ENCODE measurements at places on chromosomes 6 and 20. TPM values are rescaled to one million over a fixed set of nuclear protein-coding genes. Genes with fewer than 3 reads are reported as not detected.

Gene SLPI
- not detected for total RNA-seq

Gene BTNL2
- total RNA-seq: not detected

Gene SPATS1
- total RNA-seq: not detected

Gene MUCL3
- not detected for total RNA-seq

Gene TMEM30A
- 297 TPM for total RNA-seq

Gene GJA10
- not detected for total RNA-seq

Gene SLC25A27
- 0.66 TPM for total RNA-seq

Gene ZNF334
- total RNA-seq: 1.3 TPM

Gene C6orf52
- 0.26 TPM for total RNA-seq

Gene SLC13A3
- total RNA-seq: 0.04 TPM

Gene RTF2
- 101 TPM for total RNA-seq

Gene XKR7
- total RNA-seq: not detected

Gene ERVFRD-1
- total RNA-seq: not detected

Gene CLPSL2
- not detected for total RNA-seq

Gene CTAGE9
- not detected for total RNA-seq

Gene RAMACL
- total RNA-seq: 2.4 TPM

Gene FAM209B
- not detected for total RNA-seq

Gene MTFR2
- 4.5 TPM for total RNA-seq

Gene TNFAIP3
- 4.8 TPM for total RNA-seq

Gene PLCB4
- 1.3 TPM for total RNA-seq

Gene PGBD1
- total RNA-seq: 10.2 TPM

Gene PHACTR3
- not detected for total RNA-seq

Gene SCRT2
- not detected for total RNA-seq

Gene RBCK1
- total RNA-seq: 74.0 TPM

Gene LAMA4
- total RNA-seq: 517 TPM

Gene FLRT3
- total RNA-seq: 0.18 TPM

Gene TMC2
- total RNA-seq: not detected

Gene HCK
- not detected for total RNA-seq

Gene RXRB
- 23.6 TPM for total RNA-seq

Gene ZCCHC3
- total RNA-seq: 19.0 TPM

Gene ZNF451
- total RNA-seq: 54.4 TPM

Gene NRSN1
- not detected for total RNA-seq

Gene RIPOR2
- not detected for total RNA-seq

Gene SLC17A3
- not detected for total RNA-seq

Gene NHSL1
- 15.4 TPM for total RNA-seq

Gene C20orf204
- 1.9 TPM for total RNA-seq

Gene LCA5
- total RNA-seq: 6.1 TPM

Gene TMEM170B
- 5.6 TPM for total RNA-seq

Gene CST4
- not detected for total RNA-seq

Gene TAB2
- total RNA-seq: 21.4 TPM

Gene HLA-DPB1
- 10.3 TPM for total RNA-seq

All from pulmonary artery endothelial cell (primary cell).